ENCODE measurements at places on chromosomes 16 and 17.

GRCh38 chr16:69003500-69003899 is 102.0 kb upstream of the HAS3 start:
- DNase-seq, result no peak

DNA sequence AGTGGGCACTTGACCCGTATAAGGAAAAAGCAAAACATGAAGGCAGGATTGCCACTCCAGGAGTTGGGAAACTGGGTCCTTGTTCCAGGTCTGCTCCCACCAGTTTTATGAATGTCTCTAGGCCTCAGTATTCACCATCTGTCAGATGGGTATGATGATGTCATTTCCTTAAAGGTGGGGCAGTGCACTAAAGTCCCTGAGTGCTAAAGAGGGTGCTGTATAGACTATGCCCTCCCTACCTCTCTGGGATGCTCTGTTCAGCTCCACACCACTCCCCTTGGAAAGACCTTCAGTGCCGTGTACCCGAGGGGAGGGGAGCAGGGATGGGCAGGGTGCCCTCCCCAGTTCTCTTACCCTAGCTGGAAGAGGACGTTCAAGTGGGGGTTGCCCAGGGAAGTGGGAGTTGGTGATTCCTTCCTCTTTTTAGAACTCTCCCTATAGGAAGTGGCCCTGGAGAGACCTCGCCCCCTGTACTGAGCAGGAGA is 2.2 kb downstream of the LASP1 start:
- DNase-seq, result no peak

- no peak for DNase-seq
Observed at GRCh38 chr17:82605939-82606600, 42.2 kb downstream of the WDR45B start.

GRCh38 chr16:81601008-81601428 is 156.4 kb downstream of the CMIP start:
- no peak for DNase-seq

DNA sequence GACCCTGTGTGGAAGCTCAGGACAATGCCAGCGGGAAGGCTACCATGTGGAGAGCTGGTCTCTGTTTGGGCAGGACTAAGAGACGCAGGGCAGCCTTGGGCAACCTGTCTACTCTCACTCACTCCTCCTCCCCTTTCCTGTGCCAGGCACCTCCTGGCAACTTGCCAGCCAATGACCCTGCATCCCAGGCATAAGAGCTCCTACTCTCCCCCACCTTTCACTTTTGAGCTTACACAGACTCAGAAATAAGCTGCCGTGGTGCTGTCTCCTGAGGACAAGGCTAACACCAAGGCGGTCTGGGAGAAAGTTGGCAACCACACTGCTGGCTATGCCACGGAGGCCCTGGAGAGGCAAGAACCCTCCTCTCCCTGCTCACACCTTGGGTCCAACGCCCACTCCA is 2.6 kb downstream of the HBM start:
- DNase-seq, result no peak

GRCh38 chr16:75402821-75403475 is 30.4 kb downstream of the CFDP1 start:
- no peak for DNase-seq

DNA sequence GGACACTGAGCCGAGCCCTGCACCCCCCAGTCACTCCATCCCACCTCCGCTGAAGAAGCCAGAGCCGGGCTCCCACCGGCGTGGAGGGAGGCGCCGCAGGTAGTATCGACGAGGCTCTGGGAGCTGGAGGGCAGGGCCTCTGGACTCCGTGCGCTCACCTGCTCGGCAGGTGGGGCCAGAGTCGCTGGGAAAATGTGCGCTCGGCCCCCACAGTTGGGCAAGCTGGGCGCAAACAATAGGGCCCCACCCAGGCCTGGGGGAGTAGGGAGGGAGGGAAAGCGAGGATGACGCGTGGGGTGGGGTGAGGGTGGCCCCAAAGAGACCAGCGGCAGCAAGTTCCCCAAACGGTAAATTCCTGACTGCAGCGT is 668 bp downstream of the JUP start:
- no peak for DNase-seq

GRCh38 chr16:49620869-49621240 is 235.1 kb downstream of the ZNF423 start:
- no peak for DNase-seq

DNA sequence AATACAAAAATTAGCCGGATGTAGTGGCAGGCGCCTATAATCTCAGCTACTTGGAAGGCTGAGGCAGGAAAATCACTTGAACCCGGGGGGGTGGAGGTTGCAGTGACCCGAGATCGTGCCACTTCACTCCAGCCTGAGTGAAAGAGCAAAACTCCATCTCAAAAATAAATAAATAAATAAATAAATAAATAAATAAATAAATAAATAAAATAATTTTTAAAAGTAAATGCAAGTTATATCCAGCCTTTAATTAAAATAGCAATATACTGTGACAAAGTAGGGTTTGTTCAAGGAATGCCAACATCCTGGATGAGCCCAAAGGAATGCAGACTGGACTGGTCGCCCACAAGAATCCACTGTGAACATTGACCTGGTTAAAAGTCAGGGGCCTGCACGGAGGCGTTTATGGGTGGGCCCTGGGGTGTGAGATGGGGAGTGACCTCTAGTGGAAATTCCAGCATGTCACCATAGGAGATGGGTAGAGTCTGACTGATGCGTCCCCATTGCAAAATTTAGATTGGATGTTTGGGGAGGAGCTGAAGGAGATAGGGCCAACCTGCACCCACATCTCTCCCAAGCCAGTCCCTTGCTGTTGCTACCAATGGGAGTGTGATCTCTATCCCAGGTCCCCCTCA is 9.7 kb upstream of the PIK3R5 start:
- no peak for DNase-seq

DNA sequence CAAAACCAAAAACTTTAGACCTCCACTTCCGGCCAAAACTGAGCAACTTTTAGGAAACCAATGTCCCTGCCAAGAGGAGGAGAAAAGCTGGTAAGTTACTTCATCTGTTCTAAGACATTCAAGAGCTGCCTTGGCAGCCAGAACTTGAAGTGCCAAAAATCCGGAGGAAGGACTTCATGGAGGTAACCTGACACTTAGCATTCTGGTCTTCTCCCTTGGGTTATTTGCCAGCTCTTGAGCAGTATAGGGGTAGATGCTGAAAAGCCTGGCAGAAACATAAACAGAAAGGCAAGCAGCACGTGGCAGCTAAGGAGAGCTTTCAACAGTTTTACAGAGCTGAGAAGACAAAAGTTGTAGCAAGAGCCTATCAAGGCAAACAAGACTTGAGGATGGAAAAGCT is 53.2 kb downstream of the CDYL2 start:
- no peak for DNase-seq

DNA sequence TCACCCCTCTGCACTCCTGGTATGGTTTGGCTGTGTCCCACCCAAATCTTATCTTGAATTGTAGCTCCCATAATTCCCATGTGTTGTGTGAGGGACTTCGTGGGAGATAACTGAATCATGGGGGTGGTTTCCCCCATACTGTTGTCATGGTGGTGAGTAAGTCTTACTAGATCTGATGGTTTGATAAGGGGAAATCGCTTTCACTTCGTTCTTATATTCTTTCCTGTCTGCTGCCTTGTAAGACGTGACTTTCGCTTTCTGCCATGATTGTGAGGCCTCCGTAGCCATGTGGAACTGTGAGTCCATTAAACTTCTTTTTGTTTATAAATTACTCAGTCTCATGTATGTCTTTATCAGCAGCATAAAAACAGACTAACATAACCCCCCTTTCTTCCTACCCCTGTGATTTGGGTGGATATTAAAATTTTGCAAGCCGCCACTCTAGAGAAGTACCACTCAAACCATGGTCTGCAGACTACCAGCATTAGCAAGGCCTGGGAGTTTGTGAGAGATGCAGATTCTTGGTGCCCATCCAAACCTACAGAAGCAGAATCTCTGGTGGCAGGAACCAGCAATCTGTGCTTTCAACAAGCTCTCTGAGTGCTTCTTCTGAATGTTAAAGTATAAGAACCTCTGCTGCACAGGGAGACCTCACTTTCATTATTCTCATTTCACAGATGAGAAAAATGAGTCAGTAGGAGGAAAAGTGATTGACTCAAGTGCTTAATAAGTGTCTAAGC is 999.5 kb upstream of the EEF2KMT start:
- DNase-seq, result no peak

DNA sequence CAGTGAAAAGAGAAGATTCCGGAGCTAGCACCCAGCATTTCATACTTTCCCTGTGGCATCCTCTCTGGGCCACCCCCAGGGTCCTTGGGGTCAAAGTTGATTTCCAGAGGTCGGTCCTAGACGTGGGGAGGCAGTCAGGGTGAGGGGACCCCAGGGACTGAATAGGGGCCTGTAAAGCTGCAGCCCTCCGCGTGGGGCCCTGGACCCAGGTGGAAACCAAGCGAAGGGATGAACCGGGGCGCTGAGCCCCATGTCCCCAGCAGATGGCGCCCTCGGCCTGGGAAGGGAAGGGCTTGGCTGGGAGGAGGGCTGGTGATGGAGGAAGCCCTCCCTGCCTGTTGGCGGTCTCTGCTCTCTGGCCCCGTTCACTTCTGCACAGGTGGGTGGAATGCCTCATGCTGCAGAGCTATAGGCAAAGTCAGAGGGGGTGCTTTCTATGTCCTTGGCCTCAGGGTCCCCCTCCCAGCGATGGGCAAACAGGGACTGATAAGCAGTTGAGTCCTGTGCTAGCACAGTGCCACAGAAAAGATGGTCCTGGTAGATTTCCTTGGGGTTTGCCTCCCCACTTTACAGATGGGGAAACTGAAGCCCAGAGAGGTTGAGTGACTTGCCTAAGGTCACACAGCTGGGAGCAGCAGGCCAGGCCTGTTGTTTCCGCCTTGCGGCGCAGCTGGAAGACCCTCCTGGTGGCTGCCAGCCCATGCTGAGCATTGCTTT is 163.4 kb upstream of the CIBAR2 start:
- DNase-seq, result no peak

GRCh38 chr16:81327447-81328196 is 12.9 kb downstream of the GAN start:
- no peak for DNase-seq

DNA sequence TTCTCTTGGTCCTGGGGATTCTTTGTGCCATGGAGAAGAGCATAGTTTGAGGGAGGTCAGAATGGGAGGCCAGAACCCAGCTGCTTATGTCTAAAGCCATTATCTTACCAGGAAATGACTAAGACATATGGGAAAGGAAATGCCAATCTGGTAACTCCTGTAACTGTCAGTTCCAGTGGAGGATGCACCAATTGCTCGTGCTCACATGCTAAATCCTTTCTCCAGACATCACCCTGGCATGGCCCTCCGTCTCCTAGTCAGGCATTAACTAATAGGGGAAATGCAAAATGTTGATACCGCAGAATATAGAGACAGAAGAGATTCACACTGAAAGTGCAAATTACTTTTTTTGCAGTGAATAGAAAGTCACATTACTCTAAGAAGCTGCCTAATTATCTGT is 255.6 kb upstream of the HSBP1 start:
- DNase-seq, result no peak

DNA sequence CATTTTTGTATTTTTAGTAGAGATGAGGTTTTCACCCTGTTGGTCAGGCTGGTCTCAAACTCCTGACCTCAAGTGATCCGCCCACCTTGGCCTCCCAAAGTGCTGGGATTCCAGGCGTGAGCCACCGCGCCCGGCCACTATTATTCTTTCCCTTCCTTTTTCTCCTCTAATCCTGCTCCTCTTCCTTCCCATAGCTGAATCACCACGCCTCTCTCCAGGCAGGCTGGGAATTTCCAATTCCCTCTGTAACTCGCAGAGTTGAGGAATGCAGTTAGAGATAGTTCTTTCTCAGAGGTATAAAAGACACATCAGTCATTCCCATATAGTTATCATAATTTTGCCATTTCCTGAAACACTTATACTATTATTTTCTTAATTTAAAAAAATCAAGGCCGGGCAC is 11.2 kb downstream of the METTL16 start:
- no peak for DNase-seq

GRCh38 chr16:76955629-76956028 is 235.4 kb upstream of the MON1B start:
- DNase-seq, result no peak

DNA sequence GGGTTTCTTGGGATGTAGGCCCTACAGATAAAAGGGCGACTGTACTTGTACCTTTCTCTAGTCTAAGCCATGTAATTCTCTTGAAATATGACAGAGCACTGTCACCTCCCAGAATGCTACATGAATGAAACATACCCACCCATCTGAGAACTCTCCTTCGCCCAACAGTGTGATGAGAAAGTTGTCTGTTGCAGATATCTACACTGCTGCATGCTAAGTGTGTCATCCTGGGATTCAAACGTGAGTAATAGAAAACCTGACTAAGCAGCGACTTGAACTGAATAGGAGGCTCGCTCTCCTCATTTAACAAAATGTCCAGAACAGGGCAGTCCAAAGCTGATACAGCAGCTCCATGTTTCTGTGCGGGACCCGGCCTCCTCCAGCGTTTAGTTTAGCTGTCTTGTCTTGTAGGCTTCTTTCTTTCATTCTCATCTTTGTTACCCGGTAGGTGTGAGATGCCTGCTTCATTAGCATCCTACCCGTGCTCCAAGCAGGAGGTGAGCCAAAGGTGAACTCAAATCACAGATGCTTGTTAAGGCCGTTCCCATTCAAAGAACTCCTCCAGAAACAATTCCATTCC is 211.9 kb downstream of the PRKCA start:
- no peak for DNase-seq

- no peak for DNase-seq
Observed at GRCh38 chr16:75997606-75998005, 271.3 kb upstream of the CPHXL start.

DNA sequence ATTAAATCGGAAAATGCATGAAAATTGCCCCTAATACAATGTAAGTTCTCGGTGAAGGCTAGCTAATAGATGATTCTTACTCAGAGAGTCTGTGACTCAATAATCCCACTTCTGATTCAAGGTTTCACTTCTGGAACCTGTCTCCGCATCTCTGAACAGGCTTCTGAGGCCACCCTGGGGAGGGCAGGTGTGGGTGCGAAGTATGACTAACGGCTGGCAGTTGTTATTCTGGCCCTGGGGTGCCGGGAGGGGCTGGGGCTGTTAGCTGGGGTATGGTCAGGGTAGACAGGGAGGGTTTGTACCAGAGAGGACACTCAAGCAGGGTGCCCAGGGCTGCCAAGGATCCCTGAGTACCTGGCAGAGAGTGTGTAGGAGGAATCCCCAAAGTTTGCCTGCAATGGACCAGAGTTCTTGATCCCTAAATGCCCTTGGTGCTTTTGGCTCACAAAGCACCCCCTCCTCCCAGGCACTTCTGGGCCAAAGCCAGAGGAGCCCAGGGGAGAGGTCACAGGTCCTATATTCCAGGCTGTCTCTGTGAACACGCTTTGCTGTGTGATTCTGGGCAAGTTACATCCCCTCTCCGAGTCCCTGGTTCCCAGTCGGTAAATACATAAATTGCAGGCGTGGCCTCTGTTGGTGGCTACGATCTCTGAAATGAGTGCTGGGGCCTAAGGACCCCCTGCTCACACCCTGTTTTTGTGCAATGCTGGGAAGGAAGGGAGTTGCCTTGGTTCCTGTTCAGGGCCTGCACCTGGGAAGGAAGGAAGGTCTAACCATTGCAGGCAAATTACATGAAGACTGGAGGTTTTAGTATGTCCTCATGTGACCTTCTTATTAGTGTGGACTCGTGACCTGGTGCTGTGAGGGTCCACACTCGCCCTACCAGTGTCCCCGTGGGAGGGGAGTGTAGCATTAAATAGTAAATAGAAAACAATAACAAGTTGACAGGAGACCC is 49.9 kb upstream of the CPNE2 start:
- DNase-seq, result no peak

GRCh38 chr17:27402943-27403342 is 53.3 kb upstream of the KSR1 start:
- no peak for DNase-seq

- no peak for DNase-seq
Observed at GRCh38 chr17:78390241-78391050, 12.0 kb downstream of the PGS1 start.

- DNase-seq, result no peak
Observed at GRCh38 chr16:75042426-75043174, 43.8 kb downstream of the ZNRF1 start.

All from GOT3 (cell line).